ENCODE measurements at places on chromosomes 1 and 21.

DNA sequence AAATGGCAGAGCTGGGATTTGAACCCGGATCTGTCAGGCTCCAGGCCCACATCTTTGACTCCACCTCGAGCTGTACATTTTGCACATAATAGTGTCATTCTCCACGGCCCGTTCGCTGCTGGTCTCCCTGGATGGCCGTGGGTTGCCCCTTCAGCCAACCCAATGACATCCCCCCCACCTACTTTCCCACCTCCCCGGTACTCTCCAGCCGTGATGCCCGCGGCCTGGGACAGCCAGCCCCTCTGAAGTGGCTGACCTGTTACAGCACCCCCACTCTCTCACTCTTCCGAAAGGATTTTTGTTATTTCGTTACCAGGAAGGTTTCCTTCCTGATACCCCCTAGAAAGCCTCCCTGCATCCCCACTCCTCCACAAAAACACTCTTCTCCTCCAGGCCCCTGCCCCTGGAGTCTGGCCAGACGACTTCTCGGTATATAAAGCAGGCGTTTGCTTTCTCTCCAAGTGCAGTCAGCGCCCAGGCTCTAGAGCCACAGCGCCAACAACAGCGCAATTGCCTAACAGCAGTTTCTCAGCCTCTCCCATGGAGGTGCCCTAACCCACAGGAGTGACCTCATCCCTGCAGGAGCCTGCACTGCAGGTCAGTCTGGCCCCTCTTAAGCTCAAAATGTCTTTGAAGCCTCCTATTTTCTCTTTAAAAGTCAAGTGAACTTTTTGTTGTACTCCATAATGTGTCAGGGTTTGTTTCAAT lies 14.5 kb upstream of the GJB5 start:
- DNase-seq, result no peak

GRCh38 chr1:45765999-45766792 lies 15.7 kb upstream of the IPP start:
- DNase-seq, result no peak

DNA sequence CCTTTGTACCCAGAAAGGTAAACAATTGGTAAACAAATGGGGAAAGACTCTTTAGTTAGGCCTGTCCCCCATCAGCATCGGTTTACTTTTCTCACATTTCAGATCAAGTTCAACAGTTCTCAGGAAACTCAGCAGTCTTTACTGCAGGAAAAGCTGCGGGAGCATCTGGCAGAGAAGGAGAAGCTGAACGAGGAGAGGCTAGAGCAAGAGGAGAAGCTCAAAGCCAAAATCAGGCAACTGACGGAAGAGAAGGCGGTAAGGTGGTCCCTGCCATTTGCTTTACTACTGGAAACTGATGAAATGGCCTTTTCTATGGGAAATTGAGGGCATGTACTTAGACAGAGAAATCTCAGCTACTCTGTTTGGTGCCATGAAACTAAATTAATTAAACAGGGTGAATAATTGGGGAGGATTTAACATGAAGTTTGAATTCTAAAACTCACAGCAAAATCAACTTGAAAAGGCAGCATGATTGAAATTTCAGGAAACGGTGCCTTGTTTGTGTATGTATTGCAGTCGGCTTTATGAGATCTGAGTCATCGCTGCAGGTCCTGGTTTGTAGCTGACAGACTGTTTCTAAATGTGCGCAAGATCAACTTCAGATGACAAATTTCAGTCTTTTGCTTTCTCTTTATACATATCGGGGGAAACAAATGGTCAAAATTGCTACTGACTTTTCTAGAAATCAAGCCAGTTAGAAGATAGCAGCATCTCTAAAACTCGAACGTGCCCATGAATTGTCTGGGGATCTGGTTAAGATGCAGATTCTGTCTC lies 67.9 kb upstream of the EFHD2 start:
- peak; percentile 47 for DNase-seq

GRCh38 chr1:12142141-12142823 lies 24.5 kb upstream of the TNFRSF1B start:
- no peak for DNase-seq

- DNase-seq, result no peak
Observed at GRCh38 chr1:211830328-211831142, at the start of gene LPGAT1. Gene LPGAT1, minus strand, starts transcription at chr1:211830763. Its CDS starts 1,467 bp downstream, at chr1:211829296.

DNA sequence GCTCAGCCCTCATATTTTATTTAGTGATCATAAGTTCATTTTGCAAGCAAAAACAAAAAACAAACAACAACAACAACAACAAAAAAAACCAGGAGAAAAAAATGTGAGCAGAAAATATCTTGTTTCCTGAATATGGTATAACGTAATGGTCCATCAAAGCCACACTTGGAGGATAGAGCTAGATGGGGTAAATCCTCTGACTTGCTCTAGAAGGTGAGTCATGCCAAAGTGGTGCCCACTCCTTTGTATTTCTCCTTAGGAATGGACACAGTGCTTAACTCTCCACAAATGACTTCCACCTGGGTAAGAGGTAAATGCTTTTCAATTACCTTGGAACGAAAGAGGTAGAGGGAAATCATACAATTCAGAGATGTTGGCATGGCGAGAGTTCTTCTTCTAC lies 20.6 kb downstream of the PROX1 start:
- no peak for DNase-seq

All from BJ (cell line).